Inflammatory macrophage (primary cell): ENCODE measurements at places on chromosomes 2 and 18.

DNA sequence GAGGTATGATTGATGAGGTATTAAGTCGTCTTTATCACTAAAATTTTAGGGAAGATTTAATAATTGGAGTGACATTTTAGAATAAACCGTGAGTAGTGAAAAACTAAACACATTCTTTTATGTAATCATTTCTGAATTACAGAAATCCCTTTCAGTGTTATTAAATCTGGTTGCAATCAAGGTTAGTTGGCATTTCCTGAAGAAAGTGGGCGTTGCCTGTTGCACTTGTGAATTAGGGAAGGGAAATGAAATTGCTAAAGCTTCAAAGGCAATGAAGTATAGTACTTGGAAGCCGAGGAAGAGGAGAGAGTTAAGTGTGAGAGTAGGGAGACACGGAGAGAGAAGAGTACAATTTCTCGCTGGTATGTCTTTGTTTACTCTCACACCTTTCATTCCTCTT lies 274.5 kb downstream of the SLC8A1 start:
- DNase-seq = no peak

DNA sequence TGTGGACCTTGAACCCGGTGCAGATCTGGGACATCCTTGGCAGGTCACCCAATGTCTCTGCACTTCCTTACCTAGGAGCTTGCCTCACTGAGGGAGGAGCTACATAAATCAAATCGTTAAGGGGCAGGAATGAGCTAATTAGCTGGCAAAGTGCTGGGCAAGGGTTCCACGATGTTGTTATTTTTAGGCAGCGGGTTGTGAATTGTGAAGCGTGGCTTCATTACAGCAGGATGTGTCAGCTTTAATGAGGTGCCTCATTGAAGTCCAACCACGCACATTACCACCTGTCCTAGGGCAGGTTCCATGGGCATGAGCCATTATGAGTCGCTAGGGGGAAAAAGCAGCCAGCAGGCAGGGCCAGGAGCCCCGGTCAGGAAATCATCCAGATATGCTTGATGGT lies 127.0 kb upstream of the AGAP1 start:
- no peak for DNase-seq

- DNase-seq = no peak
Observed at GRCh38 chr18:44897816-44898215, 217.1 kb downstream of the SETBP1 start.

DNA sequence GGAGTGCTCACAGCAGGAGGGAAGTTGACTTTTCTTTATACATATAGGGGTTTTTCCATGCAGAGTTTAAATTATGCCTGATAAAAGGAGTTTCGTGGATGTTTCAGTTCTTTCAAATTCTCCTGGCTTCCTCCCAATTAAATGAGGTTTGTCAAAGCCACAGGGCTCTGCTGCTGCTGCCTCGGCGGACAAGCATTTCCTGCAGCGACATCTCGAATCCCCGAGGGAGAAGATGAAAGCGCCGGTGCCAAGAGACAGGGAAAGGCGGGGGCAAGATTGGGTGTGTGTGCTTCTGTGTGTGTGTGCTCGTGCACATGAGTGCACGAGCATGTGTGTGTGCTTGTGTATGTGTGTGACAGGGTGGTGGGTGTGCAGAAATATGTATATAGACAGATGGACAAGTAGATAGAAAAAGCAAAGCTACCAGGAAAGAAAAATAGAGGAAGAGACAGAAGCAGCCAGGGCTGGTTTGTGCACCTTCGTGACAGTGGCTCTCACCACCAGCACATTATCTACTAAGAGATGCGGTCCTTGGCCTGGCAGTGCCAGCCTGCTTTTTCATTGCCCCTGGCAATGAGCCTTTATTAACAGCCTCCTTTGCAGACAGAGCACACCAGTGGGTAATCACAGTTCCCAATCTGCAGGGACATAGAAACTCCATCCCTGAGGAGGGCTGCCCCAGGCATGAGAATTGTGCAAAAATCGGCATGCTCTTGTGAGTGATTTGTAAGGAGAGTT lies 76.2 kb downstream of the CDK15 start:
- no peak for DNase-seq

- DNase-seq = no peak
Observed at GRCh38 chr18:49917742-49918141, 104.4 kb upstream of the ACAA2 start.

DNA sequence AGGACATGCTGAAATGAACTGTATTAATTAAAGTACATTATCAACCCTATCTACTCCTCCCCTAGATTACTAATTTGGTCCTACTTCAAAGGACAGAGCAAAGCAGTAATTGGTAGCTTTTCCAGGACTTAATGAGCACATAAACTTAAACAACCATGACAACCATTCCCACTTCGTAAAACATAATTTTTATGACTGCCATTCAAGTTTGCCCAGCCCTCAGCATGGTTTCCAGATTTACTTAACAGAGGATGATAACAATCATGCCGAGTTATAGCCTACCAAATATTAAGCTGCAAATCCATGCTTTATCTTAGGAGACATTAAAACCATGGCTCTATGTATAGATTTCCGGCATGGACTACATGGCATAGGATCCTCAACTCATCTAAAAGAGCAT lies 401.1 kb upstream of the CHAC2 start:
- no peak for DNase-seq

GRCh38 chr2:221610675-221611074 lies 38.6 kb upstream of the EPHA4 start:
- no peak for DNase-seq

GRCh38 chr2:53969285-53969967 lies 1.4 kb downstream of the PSME4 start:
- DNase-seq = peak; percentile 46

GRCh38 chr2:216344206-216344949 lies 27.9 kb downstream of the MARCHF4 start:
- DNase-seq = no peak

DNA sequence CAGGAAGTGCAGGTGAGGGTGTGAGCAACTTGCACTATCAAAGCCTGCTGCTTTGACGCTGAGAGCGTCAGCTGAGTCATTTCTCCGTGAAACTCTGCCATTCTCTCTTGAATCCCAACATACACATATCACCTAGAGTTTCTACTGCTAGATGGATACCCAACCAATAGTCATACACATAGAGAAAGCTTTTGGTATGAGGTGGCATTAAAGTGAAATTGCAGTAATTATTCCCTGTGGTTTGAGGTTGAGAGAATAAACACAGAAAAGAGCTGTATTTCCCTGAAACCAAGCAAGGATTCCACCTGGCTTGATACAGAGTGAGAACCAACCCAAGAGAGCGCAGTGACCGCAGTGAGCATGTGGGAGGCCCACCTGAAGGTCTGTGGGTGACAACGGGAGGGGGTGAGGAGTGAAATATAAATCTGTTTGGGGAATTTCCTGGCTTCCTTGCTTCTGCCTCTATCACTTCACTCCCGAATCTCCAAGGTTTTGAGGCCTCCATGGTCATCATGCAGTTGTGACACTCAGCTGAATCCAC lies 28.8 kb upstream of the TMEM18 start:
- DNase-seq = no peak

DNA sequence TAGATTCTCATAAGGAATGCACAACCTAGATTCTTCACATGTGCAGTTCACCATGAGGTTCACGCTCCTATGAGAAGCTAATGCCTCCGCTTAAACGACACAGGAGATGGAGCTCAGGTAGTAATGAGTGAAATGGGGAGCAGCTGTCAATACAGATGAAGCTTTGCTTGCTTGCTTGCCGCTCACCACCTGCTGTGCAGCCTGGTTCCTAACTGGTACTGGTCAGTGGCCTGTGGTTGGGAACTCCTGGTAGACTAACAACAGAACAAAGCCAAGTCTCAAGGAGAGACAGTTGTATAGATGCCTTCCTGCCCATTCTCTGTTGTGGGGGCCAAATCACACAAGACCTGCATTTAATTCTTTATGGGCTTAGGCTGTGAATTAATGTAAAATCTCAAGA lies 449.2 kb upstream of the TNP1 start:
- no peak for DNase-seq

DNA sequence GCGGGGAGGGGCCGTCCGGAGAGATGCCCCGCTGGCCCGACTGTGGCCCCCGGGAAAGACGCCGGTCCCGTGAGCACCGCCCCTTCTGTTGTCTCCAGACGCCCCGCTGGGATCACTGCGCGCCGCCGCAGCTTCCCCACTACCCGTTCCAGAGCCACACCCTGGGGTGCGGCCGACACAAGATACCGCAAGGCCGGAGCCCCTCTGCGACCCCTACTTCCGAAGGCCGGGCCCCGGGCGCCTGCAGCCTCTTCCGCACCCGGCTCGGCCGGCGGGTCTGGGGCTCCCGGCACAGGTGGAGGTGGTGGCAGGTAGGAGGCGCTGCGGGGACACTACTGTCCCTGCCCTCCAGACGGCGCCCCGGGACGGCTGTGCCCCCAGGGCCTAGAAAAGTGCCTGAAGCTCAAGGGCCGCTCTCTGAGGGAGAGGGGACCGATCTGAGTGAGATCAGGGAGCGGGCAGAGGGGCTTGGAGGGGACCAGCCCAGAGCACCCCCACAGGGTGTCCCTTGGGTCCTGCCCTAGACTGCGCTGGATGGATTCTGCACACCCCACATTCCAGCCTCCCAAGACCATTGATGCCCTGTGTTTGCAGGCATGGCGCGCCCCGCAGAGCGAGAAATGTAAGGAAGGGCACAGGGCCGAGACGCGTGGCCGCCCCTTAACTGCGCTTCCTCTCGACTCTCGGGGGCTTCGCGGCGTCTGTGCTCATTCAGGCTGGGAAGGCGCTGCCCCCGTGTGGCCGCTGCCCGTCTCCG lies 80.0 kb downstream of the GFPT1 start:
- DNase-seq = peak; percentile 75

DNA sequence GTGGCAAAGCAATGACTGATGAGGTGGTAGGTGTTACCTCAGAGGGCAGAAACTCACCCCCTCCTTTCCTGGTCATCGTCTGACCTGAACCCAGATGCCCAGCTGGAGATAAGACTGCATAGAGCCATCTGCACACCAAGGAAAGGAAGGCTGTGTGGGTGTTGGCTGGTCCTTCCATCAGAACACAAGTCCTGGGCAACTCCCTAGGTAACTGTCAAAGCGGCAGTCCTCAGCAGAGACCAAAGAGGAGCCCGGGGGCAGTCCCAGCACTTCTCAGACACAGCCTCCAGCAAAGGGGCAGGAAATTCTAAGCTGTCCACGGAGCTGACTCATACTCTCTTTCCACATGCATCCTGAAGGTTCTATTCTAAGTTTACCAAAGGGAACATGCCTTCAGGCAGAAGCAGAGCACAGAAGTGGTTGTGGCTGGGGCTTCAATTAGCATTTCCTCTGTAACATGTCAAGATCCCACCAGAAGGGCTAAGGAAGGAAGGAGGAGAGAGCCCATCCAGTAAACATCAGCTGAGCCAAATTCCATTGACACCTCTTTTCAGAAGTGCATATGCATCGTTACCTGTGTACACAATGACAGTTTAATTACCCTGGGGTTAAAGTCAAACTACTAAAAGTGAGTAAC lies 54.7 kb downstream of the SPRED2 start:
- DNase-seq = peak; percentile 81

GRCh38 chr2:181753686-181754085 lies 73.4 kb upstream of the NEUROD1 start:
- DNase-seq = no peak

DNA sequence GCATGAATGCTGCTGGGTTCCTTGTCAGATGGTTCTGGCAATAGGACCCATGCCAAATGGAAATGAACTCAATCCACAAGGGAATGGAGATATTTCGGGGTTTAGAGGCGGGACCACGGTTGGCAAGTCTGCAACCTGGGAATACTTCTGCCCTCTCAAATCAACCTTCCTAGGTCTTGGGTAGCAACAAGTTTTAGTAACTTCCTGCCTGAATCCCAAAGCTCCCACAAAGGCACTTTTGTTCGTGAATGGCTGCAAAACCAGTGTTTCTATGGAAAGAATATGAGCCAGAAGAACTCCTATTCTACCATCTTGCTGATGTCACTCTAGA lies 790.1 kb upstream of the SLC8A1 start:
- no peak for DNase-seq

GRCh38 chr2:182230561-182230960 lies 196.3 kb downstream of the PDE1A start:
- no peak for DNase-seq

- no peak for DNase-seq
Observed at GRCh38 chr18:8351161-8351560, 258.1 kb upstream of the RAB12 start.

- DNase-seq = no peak
Observed at GRCh38 chr2:185245216-185245615, 493.4 kb upstream of the FSIP2 start.

- no peak for DNase-seq
Observed at GRCh38 chr2:105874466-105874865, 129.8 kb downstream of the NCK2 start.

DNA sequence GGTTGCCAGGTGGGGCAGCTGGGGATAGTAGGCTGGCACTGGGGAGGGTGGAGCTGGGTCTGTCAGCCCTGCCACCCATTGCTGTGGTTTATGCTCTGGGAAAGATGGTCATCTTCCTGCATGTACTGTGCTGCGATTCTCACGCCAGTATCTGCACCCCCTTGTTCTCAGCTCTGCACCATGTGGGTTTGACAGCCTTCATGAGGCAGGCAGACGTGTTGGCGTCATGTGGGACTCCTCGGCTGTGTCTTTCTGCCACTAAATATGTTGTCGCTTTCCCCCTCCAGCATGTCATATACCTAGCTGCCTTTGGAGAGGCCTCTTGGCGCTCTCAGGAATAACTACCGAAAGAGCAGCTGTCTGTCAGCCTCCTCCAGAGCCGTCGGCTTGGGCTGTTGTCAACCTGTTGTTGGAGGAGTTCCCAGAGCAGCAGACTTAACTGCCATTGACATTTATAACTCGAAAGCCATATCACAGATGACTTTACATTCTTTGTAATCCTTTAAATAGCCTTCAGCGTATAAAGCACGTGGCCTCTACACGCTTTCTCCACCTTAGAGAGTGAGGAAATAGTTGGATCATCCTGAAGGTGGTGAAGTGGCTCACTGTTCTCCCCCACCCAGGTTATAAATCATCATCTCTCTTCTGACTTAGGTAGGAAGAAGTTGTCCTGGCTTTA lies 80.4 kb upstream of the MGAT5 start:
- DNase-seq = no peak

- no peak for DNase-seq
Observed at GRCh38 chr2:234535464-234535863, 38.6 kb upstream of the ARL4C start.

DNA sequence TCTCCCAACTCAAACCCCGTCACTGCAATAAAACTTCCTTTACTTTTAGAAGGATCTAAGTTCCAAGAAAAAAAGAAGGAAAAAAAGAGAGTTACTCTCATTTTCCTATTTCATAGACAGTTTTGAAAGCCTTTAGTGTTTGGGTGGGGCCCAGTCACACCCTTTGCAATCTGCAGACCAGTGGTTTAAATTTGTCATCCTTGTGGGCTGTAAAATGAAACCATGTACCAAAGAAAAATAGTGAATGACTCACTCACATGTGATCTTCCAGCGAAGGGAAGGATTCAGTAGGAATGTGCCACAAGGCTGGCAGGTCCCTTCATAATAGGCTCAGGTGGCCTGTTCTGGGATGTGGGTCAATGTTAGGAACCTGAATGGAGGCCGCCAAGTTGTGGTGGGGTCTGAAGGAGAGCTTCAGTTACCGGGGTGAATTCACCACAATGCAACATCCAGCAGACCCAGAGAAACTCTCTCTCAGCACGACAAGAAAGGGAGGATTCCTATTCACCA lies 28.3 kb downstream of the ANXA4 start:
- DNase-seq = peak; percentile 90
